ENCODE measurements at places on chromosomes 7 and 10. TPM values are rescaled to one million over a fixed set of nuclear protein-coding genes. Genes with fewer than 3 reads are reported as not detected.

The SPOCK2 gene
- total RNA-seq: 18.5 TPM

The RTKN2 gene
- total RNA-seq: 9.7 TPM

The LRIT1 gene
- not detected for total RNA-seq

The CALML5 gene
- not detected for total RNA-seq

The MYL10 gene
- total RNA-seq: not detected

The HYAL4 gene
- total RNA-seq: not detected

The PAX4 gene
- not detected for total RNA-seq

The KRIT1 gene
- total RNA-seq: 130 TPM

The ZNF736 gene
- total RNA-seq: 81.1 TPM

The OR6V1 gene
- not detected for total RNA-seq

The C10orf62 gene
- total RNA-seq: not detected

The CPN1 gene
- not detected for total RNA-seq

The TMEM213 gene
- not detected for total RNA-seq

The SLC4A2 gene
- 10.6 TPM for total RNA-seq

The PSMA2 gene
- total RNA-seq: 33.2 TPM

The PWWP2B gene
- total RNA-seq: 5.9 TPM

The MKI67 gene
- 8.5 TPM for total RNA-seq

The GHRHR gene
- not detected for total RNA-seq

The MRLN gene
- total RNA-seq: 1.3 TPM

The CTAGE4 gene
- 1.6 TPM for total RNA-seq

The LRRN3 gene
- 117 TPM for total RNA-seq

The TET1 gene
- total RNA-seq: 41.3 TPM

The ADCY1 gene
- total RNA-seq: 286 TPM

The C10orf120 gene
- total RNA-seq: not detected

The CDHR3 gene
- total RNA-seq: 28.8 TPM

The IGFBP1 gene
- not detected for total RNA-seq

The SPDYE2 gene
- total RNA-seq: not detected

The ADAM22 gene
- 121 TPM for total RNA-seq

The HIPK2 gene
- 27.5 TPM for total RNA-seq

The TAS2R41 gene
- total RNA-seq: not detected

The FAM204A gene
- 52.3 TPM for total RNA-seq

The CCL24 gene
- total RNA-seq: not detected

The PRTFDC1 gene
- total RNA-seq: 31.6 TPM

The NEURL1 gene
- total RNA-seq: 44.4 TPM

The LEP gene
- not detected for total RNA-seq

The PIK3CG gene
- 1.6 TPM for total RNA-seq

The PDE6C gene
- not detected for total RNA-seq
